ENCODE measurements at places on chromosomes 13 and 19. TPM values are rescaled to one million over a fixed set of nuclear protein-coding genes. Genes with fewer than 3 reads are reported as not detected.

- no peak for DNase-seq
Measured at GRCh38 chr19:10317857-10318462, 2.1 kb upstream of the FDX2 start.

DNA sequence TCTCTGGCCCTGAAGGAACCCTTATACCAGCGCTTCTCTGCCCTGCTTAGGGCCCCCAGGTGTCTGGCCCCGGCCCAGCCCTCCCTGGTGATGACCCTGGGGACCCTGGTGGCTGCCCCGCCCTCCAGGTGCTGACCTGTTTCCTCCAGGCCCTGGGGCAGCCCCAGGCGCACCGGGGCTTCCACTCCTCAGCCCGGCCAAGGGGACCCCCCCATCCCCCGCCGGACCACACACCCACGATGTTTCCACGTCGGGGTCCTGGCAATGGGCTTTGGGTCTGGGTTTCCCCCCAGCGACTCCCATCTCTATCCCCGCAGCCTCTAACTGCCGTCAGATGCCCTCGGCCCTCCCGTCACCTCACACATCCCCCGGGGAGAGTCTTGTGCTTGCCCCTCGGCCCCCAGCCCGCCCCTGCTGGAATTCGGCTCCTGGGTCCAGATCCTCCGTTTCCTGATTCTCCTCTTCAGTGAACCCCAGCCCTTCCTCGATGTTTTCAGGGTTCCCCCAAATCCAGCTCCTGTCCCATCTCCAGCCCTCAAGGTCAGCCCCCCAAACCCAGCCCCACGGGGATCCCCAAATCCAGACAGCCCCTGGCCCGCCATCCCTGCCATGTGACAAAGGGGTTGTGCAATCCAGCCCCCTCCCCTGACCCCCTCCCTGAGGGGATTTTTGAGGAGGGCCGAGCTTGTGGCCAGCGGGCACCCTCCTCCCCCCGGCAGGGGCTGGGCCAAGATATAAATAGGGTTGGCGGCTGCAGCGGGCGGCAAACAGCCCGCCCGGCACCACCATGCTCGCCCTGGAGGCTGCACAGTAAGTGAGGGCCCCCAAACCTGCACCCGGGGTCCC lies at the start of gene SPIB:
SPIB (plus strand) TSS at position 763 of the 846 bp plus-strand sequence; CDS start at position 788, 25 bp downstream.
- no peak for DNase-seq

DNA sequence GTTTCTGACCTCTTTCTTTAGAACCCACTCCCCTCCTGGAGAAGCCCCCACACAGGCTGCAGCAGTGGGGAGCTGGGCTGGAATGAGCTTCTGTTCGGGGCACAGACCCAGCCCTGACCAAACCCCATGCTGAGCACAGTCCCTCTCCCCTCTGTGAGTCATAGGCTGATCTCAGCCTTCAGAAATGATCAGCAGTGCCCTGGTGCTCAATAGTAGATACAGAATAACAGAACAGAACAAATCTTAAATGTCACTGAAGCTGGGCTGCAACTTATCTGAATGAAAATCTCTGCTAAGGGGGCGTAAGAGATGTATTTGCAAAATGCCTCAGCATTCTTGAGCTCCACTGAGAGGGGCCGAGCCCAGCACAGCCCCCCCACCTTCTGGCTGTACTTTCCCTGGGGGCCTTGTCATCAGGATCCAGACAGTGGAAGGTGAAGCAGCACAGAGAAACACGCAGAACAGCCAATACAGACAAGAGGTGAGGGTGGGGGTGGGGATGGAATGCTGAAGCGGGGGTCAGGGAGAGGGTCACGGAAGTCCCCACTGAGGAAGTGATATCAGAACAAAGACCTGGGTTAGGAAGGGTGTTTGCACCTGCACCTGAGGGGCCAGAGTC lies 9.9 kb downstream of the ZNF665 start:
- DNase-seq, result peak; percentile 42

Gene TMEM91
- total RNA-seq, result 0.98 TPM

DNA sequence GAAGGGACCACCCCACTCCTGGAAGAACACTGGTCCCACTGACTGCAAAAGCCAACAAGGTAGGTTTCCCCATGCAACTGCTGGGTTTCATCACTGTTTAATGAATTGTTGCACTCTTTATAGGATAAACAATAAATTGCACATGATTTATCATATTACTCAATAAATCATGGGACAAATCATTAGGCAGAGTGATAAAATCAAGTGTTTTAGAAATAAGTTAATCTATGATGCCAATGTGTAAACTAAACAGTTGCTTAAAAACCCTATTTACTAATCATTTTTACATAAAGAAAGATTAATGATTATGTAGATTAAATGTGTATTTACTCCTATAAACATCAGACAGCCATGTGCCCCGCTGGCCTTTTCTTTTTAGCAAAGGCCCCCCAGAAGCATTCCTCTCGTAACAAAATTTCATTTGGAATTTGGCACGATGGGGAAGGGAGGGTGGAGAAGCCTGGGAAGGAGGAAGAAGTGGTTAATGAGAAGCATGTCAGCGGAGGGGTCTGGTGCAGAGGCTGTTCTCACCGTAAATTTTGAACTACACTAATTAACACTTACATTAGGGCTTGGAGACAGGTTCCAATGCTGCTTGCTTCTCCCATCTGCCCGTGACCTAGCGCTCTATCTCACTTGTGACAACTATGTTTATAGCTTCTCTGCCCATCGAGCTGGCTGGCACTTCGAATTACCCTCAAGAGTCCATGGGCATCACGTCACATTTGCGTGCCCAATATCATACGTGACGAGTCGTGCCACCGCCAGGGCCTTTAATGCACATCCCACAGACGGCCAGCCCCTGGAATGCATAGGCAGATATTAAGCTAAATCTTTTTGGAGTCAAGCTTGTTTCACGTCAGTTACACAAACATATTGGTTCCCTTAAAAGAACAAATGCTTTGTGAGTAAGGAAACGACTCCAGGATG lies 357.7 kb upstream of the TSHZ3 start:
- no peak for DNase-seq

DNA sequence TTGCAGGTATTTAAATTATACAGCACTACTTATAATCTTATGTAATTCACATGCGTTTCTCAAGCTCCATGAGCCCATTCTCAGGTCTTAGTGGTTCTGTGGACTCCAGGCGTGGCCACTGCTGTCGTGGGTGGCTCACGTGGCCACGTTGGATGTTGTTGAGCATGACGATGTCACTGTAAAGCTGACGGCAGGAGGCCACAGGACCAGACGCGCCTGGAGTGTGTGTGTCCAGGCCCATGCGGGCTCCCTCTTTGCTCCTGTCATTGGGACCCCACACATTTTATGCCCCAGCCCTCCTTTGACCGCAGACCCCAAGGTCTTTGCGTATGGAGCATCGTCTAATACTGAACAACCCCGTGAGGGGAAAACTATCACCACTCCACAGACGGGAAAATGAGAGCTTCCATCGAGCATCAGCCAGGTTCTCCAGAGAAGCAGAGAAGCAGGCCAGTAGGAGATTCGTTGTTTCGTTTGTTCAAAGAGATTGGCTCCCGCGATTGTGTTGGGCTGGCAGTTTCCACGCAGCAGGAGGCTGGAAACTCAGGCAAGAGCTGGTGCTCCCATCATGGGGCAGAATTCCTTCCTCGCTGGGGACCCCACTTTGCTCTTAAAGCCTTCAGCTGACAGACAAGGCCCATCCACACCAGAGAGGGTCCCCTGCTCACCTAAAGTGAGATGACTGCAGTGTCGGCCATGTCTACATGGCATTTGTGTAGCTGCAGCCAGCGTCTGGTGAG lies 129.3 kb upstream of the SPACA7 start:
- DNase-seq, result no peak

DNA sequence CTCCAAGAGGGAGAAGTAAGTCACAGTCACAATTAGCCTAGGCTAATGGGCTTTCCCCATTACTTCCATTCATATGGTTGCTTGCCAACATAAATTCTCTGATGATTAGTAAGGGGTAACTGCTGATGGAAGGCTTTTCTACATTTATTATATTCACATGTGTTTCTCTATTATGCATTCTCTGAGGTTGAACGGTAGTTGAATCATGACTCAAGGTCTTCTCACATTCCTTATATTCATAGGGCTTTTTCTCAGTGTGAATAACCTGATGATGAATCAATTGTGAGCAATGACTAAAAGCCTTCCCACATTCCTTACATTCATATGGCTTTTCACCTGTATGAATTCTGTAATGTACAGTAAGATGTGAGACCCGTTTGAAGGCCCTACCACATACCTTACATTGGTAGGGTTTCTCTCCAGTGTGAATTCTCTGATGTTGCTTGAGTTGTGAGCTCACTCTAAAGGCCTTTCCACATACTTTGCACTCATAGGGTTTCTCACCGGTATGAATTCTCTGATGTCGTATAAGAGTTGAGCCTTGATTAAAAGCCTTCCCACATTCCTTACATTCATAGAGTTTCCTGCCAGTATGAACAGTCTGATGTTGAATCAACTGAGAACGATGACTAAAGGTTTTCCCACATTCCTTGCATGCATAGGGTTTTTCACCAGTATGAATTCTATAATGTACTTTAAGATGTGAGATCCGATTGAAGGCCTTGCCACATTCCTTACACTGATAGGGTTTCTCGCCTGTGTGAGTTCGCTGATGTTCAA lies 9.3 kb downstream of the ZNF582 start:
- peak; percentile 25 for DNase-seq

Gene PSG1
- 1.5 TPM for total RNA-seq

GRCh38 chr13:47959468-47960247 lies 41.4 kb downstream of the SUCLA2 start:
- no peak for DNase-seq

- DNase-seq, result peak; percentile 81
Measured at GRCh38 chr13:112859817-112860190, 109.2 kb upstream of the MCF2L start.

- no peak for DNase-seq
Measured at GRCh38 chr13:27274631-27275030, 4.0 kb downstream of the RASL11A start.

GRCh38 chr19:40717880-40718773 lies 1.2 kb downstream of the ITPKC start:
- no peak for DNase-seq

Gene AKT1S1
- 22.7 TPM for total RNA-seq

All from A172 (cell line).